ENCODE measurements at places on chromosomes 5 and 9.

DNA sequence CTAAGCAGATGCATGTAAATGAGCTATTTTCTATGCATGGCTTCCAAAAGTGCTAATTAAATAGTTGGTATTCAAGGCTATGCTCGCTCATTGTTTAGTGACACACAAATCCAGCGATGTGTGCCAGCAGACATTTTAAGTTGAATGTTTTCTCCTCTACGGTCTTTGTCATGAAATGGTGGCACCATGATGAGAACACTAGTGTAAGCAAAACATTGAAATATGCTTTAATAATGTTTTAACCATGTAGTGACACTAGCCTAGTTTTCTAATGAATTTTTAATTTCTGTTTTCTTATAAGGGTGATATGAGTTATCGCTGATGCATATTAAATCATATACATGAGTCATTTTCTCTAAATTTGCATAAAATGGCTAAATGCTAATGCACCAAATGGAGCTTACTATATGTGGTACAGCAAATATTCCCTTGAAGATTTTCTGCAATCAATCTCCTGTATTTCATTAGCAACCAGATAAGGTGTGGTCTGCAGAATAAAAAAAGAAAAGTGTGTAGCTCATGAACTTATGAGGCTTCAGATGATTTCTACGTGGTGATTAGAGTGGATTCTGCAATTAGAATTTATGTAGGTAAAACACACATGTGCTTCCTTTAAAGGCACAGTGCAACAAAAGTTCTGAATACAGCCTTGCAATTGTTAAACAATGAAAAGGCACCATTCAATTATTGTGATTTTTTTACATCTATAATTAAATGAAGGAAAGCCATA, 226.6 kb downstream of the MEF2C start:
- no peak for DNase-seq

GRCh38 chr5:154612666-154613065, 134.6 kb upstream of the HAND1 start:
- DNase-seq = no peak

DNA sequence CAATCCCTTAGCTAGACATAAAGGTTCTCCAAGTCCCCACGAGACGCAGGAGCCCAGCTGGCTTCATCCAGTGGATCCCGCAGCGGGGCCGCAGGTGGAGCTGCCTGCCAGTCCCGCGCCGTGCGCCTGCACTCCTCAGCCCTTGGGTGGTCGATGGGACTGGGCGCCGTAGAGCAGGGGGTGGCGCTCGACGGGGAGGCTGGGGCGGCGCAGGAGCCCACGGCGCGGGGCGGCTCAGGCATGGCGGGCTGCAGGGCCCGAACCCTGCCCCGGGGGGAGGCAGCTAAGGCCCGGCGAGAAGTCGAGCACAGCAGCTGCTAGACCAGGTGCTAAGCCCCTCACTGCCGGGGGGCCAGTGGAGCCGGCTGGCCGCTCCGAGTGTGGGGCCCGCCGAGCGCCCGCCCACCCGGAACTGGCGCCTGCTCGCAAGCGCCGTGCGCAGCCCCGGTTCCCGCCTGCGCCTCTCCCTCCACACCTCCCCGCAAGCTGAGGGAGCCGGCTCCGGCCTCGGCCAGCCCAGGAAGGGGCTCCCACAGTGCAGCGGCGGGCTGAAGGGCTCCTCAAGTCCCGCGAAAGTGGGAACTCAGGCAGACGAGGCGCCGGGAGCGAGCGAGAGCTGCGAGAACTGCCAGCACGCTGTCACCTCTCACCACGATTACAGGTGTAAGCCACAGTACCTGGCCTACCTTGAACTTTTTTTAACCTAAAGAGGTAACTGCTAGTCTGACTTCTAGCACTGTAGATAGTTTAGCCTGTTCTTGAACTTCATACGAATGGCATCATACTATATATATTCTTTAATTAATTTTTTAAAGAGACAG, 35.5 kb downstream of the PTGS1 start:
- no peak for DNase-seq

DNA sequence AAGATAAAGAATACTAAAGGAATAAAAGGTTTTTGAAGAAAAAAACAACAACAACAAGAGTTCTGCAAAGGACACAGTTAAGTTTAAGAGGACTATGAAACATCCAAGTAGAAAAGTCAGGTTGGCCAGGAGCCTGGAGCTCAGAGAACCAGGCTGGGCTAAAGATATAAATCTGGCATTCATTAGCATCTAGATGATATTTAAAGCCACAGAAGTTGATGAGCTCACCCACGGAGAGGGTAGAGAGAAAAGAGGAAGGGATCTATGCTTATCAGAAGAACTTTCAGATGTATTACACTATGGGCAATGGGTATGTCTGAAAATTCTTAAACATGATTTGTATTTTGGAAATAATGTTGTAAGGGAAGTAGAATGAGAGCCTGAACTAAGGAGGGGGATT, 9.9 kb downstream of the MIER3 start:
- DNase-seq = no peak

- DNase-seq = no peak
These were observed 143.4 kb downstream of the FGF18 start for GRCh38 chr5:171562822-171563221.

DNA sequence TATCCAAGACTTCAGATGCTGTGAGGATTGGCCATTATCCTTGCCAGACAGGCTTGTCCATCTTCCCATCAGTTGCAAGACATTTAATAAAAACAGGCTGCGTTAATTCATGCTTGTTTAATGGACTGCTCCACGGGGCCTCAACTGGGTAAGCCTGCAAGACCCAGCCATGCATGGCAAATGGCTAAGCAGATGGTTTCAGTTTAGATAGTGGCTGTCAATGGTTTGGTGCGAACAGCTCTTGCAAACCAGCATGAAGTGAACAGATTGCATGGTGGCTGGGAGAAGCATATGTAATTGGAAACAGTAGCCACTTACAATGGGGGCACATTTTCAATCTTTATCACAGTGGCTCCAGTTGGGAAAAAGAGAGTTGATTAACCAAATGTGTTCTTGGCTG, 628.2 kb upstream of the KLF4 start:
- DNase-seq = no peak

- DNase-seq = no peak
These were observed 101.7 kb downstream of the ARRDC3 start for GRCh38 chr5:91281401-91281800.

DNA sequence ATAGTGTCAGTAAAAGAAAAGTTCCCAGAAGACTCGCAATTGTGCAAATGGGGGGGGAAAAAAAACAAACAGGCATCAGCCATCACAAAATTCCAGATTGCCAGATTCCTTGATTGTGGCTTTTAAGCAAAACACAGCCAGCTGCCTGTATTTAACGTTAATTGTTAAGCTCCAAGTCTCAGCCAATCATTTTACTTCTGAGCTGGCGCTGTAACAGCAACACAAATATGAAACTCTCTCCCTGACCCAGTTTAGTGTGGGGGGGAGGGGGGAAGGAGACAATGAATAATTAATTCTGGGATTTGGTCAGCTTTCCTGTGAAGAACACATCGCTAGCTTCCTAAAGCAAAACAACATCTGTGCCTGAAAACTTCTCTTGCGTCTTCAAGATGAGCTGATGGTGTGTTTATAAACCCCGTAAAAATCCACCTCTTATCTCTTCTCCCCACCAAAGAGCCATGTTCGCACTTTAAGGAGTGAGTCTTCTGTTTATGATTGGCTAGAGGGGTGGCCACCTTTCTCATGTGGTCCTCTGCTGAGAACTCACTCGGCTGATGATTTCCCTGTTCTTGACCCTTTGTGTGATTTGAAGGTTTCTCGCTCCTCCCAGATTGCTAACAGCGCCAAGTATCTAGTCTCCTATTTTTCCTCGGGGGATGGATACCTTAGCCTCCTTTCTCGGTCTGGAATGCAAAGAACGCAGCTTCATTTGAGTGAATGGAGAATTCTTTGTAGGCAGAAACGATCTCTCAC, 160.2 kb upstream of the DAPK1 start:
- DNase-seq = no peak

DNA sequence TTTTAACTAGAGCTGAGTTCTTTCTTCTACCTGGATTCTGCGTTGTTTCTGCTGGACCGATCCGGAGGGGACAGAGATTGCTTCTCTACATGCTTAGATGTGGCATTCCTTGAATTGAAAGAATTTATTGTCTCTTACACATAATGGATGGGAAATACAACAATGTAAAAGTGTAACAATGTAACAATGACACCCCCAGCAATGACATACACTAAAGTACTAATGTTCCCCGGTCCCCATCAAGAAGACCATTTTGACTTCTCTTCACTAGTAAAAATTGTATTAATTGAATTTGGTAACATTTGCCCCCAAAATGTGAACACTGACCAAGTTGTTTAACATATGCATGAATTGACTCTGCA, 760.2 kb downstream of the TAF11L14 start:
- no peak for DNase-seq

DNA sequence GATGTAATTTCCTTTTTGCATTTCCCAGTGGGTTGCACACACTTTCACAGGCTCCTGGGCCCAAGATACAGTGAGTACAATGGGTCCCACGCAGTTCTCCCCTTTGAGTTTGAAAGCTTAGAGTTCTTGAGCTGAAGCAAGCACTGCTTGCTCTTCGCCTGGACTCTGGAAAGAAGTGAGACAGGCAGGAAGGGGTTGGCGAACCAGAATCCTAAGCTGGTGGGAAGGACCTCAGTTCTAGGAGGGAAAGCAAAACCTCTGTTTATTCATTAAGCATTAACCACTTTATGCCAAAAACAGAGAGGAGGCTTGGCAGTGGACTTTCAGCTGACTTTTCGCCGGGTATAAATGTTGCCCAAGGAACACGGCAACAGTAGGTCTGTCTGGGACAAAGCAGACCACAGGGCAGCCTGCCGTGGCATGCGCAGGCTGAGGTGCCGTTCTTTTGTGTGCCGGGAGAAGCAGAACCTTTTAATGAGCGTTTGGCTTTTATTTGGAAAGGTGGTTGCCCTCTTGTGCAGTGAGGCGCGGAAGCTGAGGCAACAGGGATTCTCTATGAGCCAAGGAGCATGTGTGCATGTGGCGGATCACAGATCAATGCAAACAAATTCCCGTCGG, 239.9 kb upstream of the PANK3 start:
- DNase-seq = no peak

DNA sequence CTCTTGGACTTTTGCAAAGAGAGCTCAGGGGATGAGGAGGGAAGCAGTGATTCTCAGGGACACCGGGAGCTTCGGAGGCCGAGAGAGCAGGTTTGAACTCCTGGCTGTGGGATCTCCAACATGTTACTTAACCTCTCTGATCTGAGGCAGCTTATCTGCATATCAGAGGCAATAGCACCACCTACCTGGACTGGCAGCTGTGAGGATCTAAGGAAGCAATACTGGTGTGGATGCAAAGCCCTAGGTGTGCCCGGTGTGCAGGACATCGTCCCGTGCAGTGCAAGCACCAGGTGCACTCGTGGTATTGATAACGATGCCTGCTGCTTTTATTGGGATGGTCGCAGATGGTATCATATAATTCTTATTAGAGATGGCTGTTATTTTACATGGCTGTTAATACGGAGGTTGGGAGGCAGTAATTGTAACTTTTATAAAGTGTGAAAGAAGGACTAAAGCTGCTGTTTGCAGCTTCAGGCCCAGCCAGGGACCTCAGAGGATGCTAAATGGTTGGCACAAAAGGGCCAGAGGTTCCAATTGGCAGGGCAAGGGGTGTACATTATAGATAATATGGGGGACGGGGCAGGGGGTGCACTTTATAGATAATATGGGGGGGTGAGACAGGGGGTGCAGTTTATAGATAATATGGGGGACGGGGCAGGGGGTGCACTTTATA, 14.9 kb downstream of the COL5A1 start:
- no peak for DNase-seq

DNA sequence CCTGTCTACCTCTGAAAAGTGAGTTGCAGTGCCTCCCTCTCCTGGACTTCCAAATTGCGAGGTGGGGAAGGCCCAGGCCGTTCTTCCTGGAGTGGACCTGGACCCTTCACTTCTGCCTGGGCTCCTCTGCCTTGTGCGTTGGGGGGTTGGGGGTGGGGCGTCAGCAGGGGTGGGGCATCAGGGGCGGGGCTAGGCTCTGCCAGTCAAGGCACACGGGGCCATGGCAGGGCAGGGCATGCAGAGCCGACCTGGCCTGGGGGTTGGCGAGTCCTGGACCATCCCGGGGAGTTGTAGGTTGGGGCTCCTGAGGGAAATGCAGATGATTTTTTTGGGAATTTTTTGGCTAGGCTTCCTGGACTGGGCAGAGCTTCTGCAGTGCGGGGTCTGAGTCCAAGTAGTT, 87.1 kb downstream of the EHMT1 start:
- DNase-seq = no peak

GRCh38 chr9:132185073-132186009, 23.5 kb downstream of the NTNG2 start:
- no peak for DNase-seq

- no peak for DNase-seq
These were observed 29.1 kb upstream of the AKNA start for GRCh38 chr9:114416906-114417305.

- DNase-seq = no peak
These were observed 72.3 kb downstream of the ANGPTL2 start for GRCh38 chr9:127050152-127050551.

DNA sequence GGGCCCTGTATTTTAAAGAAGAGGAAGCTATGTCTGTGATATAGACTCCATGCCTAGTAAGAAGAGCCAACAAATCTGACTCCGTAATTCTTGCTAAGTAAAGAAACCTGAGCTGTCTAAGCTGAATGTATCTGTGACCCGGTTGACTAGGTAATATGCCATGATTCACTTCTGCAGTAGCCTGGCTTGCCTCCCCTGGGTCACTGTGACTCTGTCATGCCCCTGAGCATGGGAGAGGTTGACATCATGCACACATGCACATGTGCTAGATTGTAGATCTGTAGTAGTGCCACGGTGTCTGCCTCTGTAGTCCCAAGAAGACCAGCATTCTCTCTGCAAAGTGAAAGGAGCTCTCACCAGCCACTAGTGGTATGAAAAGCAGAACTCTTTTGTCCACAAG, 9.1 kb downstream of the SLC22A5 start:
- DNase-seq = no peak

DNA sequence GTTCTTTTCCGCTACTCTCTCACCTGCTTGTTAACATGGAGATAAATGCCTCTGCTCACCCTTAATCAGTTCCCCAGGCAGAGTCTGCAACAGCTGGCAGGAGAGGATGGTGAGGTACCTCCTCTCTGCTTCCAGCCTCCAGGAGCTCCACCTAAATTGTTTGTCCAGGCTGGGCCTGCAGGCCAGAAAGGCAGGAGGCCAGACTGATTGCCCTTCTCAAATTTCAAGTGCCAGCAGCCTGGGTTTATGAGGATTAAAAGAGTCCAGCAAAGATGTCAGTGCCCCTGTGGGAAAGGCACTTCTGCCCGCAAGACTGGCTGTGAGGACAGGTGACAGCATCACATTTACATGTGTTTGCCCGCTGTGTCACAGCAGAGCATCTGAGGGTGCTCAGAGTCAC, 19.8 kb downstream of the CORO2A start:
- DNase-seq = no peak

DNA sequence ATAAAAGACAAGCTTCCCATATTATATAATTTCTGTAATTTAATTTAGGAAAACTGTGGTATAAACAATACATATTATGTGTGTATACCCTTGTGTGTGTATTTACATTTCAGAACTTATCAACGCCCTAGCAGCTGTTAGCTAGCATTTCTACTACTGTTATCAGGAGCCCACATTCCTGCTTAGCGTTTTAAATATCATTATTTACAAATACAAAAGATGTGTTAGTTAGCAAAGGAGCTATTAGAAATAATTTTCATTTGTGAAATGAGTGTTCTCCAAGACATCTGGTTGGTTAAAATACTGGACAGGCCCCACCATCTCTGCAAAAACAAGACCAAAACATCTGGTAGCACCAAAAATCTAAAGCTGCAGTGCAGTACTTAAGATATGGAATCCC, 48.0 kb downstream of the EPB41L4A start:
- no peak for DNase-seq
